NCI-H2227 treated with DMSO at 0.1 percent for 48 hours (cell line): ENCODE measurements at places on chromosomes 7 and 10.

- no peak for DNase-seq
These were observed 539.0 kb downstream of the ZWINT start for GRCh38 chr10:55822096-55822495.

DNA sequence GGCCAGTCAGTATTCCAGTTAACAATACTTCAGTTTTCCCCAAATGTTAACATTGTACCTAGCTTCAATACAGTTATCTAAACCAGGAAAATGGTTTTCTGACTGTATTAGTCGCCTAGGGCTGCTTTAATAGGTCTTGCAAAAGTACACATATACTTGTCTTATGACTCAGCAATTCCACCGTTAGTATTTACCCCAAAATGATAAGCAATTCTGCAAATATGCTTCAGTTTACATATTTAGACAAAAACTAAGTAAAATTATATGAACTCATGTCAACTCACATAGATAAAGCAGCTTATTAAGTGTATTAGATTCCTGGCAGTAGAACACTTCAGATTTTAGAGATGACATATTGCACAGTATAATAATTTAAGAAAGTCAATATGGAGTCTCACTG, 363.3 kb downstream of the ARL4A start:
- DNase-seq, result no peak

DNA sequence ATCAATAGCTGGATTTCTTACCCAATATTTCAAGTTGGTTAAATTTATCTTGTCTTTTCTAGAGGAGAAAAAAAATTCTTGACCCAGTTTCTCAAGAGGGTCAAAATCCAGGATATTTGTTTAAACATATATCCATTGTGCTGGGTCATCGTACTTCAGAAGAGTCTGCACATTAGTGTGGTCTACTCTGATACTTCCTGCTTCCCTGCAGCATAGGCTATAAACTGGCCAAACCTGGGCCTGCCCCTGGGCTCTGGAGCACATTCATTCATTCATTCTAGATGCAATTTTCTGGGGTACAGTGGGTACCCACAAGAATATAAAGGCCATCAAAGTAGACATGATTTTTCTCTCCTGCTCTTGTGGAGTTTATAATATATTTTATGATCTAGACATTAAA, 142.1 kb upstream of the WNT16 start:
- no peak for DNase-seq

DNA sequence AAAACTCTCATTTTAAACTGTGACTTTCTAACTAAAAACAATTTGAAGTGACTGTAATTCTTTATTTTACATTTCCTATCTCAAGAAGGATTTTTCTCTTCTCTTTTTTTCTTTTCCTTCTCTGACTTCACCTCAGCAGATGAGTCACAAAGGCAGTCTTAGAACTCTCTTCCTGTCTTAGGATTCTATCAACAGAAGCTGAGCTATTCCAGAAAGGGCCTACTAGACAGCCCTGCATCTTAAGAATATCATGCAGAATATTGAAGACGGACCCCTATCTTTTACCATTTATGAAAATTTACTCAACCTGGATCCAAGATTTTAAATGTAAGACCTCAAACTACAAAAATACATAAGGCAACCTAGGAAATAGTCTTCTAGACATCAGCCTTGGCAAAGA, 365.7 kb upstream of the SEMA3C start:
- DNase-seq, result no peak
